ENCODE measurements at places on chromosomes 13 and 19. TPM values are rescaled to one million over a fixed set of nuclear protein-coding genes. Genes with fewer than 3 reads are reported as not detected.

INSL3 gene
- 0.96 TPM for total RNA-seq

POSTN gene
- total RNA-seq = not detected

TYROBP gene
- total RNA-seq = 0.49 TPM

ZNF541 gene
- not detected for total RNA-seq

CRB3 gene
- 40.5 TPM for total RNA-seq

CADM4 gene
- total RNA-seq = 28.7 TPM

APOC4 gene
- total RNA-seq = not detected

MADCAM1 gene
- 0.57 TPM for total RNA-seq

TIMM44 gene
- total RNA-seq = 136 TPM

LENG9 gene
- total RNA-seq = 9.0 TPM

LILRB4 gene
- not detected for total RNA-seq

LRRC63 gene
- not detected for total RNA-seq

TUBA3C gene
- total RNA-seq = not detected

PROZ gene
- not detected for total RNA-seq

- no peak for DNase-seq
Measured at GRCh38 chr19:51637362-51637978, 7.3 kb upstream of the SIGLEC5 start.

GRCh38 chr19:10876459-10877240 lies 5.3 kb downstream of the CARM1 start:
- no peak for DNase-seq

DNA sequence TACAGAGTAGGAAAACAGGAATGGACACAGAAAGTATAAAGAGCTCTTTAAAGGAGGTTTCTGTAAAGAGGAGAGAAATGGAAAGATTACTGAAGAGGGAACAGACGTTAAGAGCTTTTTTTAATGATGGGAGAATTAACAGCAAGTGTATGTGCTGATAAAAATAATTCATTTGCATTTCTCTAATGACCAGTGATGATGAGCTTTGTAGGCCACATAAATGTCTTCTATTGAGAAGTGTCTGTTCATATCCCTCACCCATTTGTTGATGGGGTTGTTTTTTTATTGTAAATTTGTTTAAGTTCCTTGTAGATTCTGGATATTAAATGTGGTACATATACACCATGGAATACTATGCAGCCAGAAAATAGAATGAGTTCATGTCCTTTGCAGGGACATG lies 40.0 kb downstream of the MYO16 start:
- no peak for DNase-seq

- DNase-seq = no peak
Measured at GRCh38 chr13:104015646-104016396, 949.6 kb upstream of the SLC10A2 start.

GRCh38 chr19:49718991-49719390 lies 28.1 kb downstream of the CPT1C start:
- DNase-seq = no peak

GRCh38 chr13:71618159-71618558 lies 248.8 kb downstream of the DACH1 start:
- no peak for DNase-seq

GRCh38 chr19:5035793-5036697 lies 67.1 kb downstream of the KDM4B start:
- no peak for DNase-seq

- DNase-seq = no peak
Measured at GRCh38 chr19:39263912-39264305, 4.3 kb upstream of the IFNL2 start.

DNA sequence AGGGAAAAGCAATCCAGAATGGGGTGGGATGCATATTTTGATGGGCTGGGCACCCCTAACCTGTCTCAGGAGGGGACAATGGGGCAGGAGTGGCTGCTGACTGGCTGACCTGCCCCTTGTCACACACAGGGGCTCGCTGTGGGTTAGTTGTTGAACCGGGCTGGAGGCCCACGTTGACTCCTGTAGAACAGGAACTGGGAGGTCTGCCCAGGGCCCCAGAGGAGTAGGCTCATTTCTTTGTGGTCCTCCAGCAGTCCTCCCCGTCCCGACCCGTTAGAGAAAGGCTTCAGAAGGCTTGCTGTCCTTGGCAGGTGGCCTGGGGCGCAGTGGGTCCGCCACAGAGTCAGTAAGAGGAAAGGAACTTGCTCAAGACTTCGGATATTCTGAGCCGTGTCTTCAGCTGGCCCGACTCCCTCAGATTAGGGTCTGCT lies 70.1 kb downstream of the COL4A1 start:
- no peak for DNase-seq
